Muscle of back (tissue), 13 donors: ENCODE measurements at places on chromosomes 6 and 20.

DNA sequence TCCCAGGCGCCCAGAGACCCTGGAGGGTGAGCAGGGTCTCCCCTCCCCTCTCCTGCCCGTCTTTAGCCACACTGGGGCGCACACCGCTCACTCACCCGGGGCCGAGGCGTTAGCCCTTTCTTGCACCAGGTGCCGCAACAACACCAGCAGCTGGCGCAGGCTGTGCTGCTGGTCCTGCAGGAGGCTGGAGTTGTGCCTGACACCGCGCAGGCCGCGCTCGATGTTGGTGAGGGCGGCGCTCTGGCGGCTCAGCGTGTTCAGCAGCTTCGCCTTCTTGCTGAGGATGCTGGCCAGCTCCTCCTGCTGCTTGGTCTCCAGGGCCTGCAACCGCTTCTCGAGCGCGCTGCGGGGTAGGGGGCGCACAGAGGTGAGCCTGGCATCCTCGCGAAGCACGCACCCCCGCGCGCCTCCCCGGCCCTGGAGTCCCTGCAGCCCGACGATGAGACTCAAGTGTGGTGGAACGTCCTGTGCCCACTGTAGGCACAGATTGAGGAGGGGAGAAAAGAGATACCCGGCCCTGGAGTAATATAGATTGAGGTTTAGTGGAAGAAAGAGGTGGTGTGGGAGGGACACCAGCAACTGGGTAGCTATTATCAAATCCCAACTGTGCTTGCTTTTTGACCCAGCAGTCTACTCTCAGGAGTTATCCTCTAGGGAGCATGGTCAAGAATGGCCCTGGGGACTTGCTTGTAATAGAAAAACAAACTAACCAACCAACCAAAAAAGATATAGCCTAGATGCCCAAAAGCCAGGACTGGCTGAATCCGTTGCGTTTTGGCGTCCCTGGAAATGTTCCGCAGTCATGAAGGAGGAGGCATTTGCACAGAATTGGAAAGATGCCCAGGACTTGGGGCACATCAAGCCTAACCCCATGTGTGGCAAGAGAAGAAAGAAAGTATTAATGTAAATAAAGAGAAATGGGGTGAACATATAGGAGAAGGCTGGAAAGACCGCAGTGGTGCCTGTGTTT is 30.9 kb downstream of the ANGPT4 start:
- peak; percentile 12 for DNase-seq

DNA sequence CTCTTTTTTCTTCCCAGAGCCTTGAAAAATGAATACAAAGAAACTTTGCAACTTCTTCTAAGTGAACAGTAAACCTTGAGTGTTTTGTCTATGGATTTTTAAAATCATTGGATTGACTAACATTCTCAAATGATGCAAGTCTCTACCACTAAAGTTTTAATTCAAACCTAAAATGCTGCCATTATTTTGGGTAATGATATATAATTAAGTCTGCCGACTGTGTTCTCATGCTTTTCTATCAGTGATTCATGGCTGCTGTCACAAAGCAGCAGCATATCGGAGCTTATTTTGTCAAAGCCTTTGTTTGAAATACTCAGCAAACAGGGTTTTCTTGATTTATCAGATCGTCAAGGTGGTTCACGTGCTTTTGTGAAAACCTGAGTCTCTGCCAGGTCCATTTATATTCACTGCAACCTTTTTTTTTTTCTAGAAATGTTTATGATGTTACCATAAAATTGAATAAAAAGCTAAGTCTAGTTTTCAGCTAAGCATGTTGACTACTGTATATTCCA is 96.3 kb downstream of the GJA1 start:
- no peak for DNase-seq

- no peak for DNase-seq
Observed at GRCh38 chr6:138535728-138536455, 36.6 kb upstream of the NHSL1 start.

DNA sequence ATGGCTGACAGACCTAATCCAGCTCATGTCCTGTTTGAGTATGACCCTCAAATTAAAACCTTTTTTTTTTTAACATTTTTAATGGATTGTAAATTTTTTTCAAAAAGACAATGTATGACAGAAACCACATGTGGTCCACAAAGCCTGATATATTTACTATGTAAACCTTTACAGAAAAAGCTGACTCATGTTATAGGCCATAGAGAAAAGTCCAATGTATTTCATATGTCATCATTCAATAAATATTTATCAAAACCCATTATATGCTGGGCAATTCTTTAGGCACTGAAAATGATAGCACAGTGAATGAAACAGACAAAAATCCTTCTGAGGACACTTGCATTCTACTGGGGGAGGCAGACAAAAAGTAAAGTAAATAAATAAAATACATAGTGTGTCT is 826.2 kb upstream of the FLRT3 start:
- DNase-seq: no peak

DNA sequence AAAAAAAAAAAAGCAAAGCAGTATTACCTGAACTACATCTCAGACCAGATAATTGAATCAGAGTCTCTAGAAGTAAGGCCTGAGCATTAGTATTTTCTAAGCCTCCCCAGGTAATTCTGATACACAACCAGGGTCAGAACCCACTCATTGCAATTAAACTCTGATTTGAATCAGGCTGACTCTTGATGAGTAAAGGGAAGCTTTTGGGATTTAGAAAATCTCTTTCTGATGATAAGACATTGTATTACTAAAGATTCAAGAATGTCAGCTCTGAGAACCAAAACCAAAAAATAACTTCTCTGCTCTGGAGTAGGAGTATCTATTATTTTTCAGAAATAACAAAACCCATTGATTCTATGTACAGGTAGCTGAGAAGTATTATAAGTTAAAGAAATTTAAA is 100.1 kb upstream of the COL21A1 start:
- no peak for DNase-seq

DNA sequence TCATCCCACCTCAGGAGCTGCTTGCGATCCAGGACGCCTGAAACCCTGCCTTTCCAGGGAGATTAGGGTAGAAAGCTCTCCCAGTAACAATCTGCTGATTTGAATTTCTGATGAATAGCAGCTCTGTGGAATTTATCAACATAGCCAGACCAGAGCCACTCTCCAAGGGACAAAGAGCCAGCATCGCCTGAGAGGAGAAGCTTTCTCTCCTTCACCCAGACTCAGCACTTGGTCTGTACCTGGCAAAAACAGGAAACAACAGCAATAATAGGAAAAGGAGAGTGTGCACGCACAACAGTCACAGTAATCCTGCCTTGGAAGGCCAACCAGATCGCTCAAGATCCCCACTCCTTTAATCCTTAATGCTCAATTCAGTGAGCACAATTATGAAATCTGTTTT is 22.3 kb upstream of the ROS1 start:
- no peak for DNase-seq

DNA sequence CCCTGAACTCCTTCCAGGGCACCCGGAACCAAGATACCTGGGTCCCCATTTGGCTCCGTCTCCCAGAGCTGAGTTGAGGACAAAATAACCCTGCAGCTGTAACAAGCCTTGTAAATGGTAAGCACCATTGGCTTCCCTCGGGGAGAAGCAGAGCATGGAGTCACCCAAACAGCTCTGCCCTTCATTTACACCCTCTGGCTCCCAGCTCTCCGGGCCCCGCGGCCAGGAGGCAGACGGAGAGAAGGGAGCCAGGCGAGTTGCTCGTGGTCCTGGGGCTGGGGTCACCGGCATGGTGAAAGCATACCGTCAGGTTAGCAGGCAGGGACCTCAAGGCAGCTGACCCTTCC is 2.1 kb downstream of the TFEB start:
- no peak for DNase-seq

DNA sequence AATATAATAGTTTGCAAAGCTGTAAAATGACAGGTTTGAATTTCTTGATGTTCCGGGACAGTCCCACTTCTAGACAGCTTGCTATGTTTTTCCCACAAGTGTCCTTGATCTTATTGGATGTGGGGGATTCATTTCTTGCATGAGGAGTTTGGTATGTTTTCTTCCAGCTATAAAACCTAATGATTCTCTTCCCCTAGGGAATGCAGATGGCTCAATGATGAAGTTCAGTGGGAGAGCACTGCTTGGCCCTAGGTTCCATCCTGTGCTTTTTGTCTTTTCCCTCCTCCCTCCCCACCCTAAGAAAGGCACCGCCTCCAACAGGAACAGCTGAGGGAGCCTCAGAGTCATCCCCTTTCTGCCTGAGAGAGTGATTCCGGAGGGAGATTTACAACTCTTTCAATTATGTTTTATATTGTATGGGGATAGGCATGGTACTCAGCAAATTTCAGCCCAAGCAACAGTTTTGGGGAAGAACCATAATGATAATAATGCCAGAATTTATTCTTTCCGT is 149.2 kb downstream of the PHACTR1 start:
- DNase-seq: peak; percentile 10

GRCh38 chr6:169677096-169677495 is 24.7 kb downstream of the WDR27 start:
- no peak for DNase-seq

DNA sequence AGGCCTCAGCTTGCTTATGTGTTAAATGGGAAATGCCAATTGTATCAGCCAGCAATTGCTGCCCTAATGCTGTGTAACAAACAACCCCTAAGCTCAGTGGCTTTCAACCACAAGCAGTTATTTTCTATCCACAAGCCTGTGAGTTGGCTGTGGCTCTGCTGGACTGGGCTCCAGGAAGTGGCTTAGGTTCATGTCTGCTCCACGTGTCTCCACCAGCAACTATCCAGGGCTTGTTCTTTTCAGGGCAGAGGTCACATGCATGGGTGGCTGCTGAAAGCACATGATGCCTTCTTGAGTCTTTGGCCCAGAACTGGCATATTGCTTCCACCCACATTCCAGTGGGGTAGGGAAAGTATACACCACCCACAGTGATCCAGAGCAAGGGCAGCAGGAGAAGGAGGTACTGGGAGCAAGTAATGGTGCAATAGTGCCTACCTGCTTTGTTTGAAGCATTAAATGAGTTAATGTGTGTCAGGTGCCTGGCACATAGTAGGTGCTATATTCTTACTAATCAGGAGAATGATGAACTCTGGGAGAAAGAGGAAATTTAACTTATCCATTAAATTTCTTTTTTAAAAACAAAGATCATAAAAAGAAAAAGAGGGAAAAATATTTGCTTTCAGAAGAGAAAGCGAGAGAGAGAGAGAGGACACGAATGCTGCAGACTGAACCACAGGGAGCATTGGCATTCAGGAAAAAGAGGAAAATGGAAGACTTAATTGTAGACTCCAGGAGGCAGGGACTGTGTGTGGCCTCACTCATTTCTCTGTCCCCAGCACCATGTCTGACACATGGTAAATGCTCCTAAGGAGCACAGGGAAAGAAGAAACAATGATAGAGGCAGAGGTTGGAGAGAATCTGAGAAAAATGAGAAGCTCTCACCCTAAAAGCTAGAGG is 25.2 kb upstream of the RNF24 start:
- no peak for DNase-seq

- no peak for DNase-seq
Observed at GRCh38 chr6:47106721-47107197, 64.6 kb upstream of the ADGRF1 start.

- DNase-seq: no peak
Observed at GRCh38 chr20:914727-915498, 1.2 kb downstream of the ANGPT4 start.

DNA sequence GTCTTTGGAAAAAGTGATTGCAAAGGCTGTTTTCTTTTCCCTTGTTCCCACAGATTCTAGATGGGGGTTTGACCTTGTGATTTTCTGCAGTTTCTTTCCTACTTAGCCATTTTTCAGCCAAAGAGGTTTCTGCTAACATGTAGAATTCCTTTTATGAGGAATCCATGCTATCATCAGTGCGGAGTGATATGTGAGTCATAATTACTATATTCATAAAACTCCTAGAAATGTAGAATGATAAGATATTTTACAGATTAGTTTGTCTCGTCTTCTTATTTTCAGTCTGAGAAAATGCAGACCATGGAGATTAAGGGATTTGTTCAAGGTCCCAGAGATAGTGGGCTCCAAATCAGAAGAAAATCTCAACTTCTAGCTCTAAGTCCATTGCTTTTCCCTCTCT is 98.6 kb downstream of the KCNQ5 start:
- DNase-seq: peak; percentile 38
